ENCODE measurements at places on chromosomes 6 and 20.

DNA sequence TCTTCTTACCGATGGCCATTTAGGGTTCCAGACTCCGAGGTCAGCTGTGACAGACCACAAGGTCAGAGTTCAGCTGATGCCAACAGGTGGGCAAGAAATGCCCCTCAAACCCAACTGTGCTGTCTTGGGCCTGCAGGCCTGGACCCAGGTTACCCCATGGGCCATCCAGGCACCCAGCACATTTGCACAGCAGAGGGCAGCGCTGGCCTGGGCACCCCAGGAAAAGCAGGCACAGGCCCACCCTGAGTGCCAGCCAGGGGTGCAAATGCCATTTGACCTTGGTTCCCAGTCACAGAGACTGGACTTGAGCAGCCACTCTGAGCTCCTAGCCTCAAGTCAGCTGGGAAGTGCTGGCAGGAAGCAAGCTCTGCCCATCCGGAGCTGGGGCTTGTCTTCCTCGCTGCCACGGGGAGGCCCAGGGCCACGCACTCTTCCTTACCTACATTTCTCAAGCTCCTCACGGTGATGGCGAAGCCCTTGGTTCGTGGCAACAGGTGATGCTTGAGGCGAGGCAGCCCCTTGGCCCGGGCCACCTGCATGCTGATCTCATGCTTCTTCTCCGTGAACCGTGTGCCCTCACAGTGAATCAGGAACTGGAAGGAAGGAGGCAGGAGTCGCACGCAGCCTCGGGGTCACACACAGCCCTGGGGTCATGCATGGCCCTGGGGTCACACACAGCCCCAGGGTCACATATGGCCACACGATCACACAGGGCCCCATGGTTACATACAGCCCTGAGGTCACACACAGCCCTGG is 120.8 kb downstream of the AGPAT4 start:
- DNase-seq = no peak

GRCh38 chr20:10308652-10309051 is 90.0 kb downstream of the SNAP25 start:
- DNase-seq = no peak

DNA sequence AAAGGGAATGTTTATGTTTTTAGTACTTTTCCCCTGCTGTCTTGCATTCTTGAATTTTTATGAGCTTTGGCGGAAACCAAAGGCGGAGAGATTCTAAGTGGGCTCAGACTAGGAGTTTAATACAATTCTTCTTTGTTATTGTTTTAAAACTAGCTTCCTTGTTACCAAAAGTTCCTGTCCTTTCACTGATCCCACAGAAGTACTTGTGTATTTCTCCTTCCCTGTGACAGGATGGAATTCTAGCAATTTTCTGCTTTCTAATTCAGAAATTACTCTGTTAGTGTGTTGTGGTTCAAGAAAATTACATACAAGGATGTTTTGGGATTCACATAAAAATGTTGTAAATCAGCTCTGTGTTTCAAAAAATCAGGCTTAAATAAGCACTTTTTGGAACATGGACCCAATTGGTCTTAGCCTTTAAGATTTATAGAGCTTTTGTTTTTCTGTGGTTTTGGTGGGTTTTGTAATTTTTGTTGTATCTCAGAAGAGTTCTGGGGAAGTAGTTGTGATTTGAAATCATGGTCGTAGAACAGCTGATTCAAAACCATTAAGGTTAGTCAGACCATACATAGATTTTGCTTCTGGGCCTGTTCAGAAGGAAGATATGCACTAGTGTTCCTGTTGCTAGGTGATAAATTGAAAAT is 17.6 kb upstream of the CTAGE9 start:
- DNase-seq = no peak

DNA sequence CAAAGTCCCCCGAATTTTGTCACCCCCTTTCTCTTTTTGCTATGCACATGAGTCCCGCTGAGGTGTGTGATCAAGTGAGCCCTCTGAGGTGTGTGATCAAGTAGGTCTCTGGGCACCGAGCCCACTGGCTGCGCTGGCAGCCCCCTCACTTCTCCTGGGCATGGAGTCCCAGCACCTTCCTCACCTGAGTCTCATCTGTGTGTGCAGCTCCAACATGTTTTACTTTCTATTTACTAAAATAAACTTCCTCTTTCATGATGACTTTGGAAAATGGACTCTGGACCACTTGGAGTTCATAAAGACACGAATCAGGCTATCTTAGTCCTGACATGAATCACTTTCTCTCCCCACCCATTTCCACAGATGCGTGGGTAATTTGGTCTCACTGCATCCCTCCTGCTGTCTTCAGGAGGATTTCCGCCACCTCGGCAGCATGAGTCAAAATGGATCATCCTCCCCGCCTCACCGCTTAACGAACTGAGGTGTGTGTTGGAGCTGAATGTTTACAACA is 39.8 kb downstream of the PRDM1 start:
- peak; percentile 14 for DNase-seq

DNA sequence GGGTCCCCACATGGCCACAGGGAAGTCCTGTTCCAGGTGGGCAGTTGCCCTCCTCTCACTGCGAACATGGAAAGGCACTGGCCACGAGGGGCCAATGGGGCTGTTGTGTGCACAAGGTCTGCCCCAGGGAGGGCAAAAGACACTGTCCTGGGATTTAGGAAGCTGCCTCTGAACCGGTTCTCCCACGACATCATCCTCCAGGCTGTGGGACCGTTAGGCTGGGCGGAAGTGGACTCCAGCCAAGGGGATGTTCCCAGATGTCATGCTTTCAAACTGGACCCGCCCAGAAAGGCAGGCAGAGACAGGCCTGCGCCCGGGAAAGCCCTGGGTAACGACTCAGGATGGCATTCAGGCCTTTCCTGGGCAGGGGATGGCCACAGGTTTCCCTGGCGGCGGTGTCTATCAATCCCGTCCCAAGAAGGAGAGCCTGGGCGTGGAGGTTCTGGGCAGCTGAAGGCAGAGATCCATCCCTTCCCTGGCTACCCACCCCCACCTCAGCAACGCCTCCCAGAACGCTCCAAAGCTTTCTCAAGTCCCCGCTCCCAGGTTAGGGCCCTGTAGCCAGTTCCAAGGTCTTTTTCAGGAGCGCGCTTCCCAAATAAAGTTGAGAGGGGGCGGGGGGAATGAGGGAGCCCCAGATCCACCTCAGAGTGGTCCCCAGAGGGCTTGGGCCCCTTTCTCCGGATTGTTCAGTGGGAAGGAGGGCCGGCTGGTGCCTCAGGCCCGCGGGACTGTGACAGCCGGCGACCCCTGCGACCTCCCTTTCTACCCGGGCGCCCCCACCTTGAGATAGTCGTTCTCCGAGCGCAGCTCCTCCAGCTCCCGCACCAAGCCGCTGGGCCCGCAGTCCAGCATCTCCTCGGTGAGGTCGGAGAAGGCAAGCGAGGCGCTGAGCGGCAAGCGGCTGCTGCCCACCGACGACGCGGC is 13.8 kb upstream of the TLDC2 start:
- DNase-seq = no peak

DNA sequence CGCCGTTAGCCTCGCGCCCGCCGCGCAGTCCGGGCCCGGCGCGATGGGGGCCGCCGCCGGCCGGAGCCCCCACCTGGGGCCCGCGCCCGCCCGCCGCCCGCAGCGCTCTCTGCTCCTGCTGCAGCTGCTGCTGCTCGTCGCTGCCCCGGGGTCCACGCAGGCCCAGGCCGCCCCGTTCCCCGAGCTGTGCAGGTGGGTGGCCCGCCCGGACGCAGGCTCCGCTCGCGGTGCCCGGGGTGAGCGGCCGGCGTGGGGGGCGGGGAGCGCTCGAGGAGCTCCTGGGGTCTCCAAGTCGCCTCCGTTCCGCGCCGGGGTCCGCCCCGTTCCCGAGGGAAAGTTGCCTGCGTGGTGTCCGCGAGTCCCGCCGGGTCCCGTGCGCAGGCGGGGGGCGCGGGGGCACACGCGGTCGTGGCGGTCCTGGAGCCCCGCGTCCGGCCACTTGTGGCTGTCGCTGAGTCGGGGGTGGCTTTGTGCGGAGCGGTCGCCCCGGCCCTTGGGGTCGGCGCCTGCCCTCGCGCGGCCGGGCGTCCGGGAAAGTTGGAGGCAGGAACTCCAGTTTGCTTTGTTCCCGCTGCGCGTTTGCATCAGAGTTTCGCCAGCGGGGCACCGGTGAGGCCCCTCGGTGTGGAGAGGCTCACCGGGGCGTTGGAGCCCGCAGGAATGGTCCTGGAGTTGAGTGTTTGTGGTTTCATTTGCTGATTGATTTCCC is 476 bp downstream of the IGF2R start:
- DNase-seq = peak; percentile 26

GRCh38 chr6:14108571-14109410 is 8.8 kb upstream of the CD83 start:
- DNase-seq = no peak

- no peak for DNase-seq
Observed at GRCh38 chr6:75344455-75344854, 59.9 kb upstream of the TMEM30A start.

DNA sequence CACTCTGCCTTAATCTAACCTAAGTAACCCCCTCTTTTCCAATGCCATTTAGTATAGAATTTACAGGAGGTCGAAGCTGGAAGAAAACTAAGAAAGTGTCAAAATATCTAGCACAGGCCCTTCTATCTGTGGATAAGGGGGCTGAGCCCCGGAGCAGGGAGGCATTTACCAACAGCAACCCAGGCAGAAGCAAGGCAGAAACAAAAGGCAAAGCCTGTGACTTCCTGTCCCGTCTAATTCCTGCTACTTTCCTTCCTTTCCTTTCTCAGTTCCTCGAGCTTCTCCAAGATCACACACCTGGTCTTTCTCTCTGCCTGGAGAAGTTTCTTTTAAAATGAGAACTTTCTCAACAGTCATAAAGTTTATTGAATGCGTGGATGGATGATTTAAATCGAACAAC is 146.0 kb downstream of the FOXA2 start:
- no peak for DNase-seq
